ENCODE measurements at places on chromosomes 4 and X. TPM values are rescaled to one million over a fixed set of nuclear protein-coding genes. Genes with fewer than 3 reads are reported as not detected.

SORBS2 gene
- 0.07 TPM for total RNA-seq

SOD3 gene
- total RNA-seq, result not detected

GYPB gene
- not detected for total RNA-seq

SPCS3 gene
- 158 TPM for total RNA-seq

ADGRG2 gene
- not detected for total RNA-seq

ASMT gene
- 0.57 TPM for total RNA-seq

CT45A3 gene
- total RNA-seq, result not detected

HTR2C gene
- not detected for total RNA-seq

RGN gene
- total RNA-seq, result not detected

XAGE1A gene
- total RNA-seq, result not detected

OSTC gene
- total RNA-seq, result 36.6 TPM

OPRPN gene
- not detected for total RNA-seq

TLR1 gene
- 16.6 TPM for total RNA-seq

ZNF711 gene
- total RNA-seq, result 0.70 TPM

TMLHE gene
- total RNA-seq, result 6.6 TPM

MAGEB3 gene
- not detected for total RNA-seq

CLNK gene
- total RNA-seq, result 0.12 TPM

EGF gene
- total RNA-seq, result 11.8 TPM

GAGE13 gene
- total RNA-seq, result not detected

GAGE2A gene
- not detected for total RNA-seq

Data from T-helper 17 cell (primary cell).